ENCODE measurements at places on chromosomes 13 and 19.
A peak's percentile ranks its signal among the peaks of the same experiment; 100 is the strongest.

GRCh38 chr19:2927032-2927430 lies 17.7 kb downstream of the ZNF77 start:
- no peak for DNase-seq

- no peak for DNase-seq
These were observed 3.2 kb downstream of the NFIC start for GRCh38 chr19:3369337-3370213.

DNA sequence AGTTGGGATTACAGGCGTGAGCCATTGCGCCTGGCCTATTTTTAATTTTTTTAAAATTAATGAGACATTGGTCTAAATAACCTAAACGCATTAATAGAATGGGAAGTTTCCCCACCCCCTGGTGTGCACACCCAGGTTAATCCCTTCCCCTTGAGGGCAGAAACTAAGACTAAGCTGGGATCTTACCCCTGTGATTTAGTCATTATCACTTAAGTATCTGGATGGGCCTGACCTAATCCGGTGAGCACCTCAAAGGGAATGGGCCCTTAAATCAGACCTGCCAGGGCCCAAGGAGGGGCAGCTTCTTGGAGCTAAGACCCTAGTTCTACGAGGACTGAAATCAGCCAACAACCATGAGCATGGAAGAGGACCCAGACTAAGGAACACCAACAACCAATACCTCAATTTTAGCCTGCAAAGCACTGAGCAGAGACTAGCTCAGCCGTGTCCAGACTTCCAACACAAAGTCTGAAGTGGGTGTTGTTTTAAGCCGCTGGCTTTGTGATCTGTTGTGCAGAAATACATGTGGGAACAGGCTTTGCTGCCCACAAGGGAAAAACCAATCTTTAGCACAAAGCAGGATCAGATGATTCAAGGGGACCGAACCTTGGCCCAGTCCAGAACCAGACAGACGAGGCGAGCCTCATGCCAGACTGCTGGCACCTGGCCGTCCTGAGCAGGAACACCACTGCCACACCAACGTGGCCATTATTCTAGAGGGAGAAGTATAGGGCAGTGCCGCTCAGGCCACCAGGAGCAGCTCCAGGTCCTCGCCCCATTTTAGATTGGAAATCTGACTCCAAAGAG lies 7.1 kb downstream of the UBE2S start:
- DNase-seq, result no peak

DNA sequence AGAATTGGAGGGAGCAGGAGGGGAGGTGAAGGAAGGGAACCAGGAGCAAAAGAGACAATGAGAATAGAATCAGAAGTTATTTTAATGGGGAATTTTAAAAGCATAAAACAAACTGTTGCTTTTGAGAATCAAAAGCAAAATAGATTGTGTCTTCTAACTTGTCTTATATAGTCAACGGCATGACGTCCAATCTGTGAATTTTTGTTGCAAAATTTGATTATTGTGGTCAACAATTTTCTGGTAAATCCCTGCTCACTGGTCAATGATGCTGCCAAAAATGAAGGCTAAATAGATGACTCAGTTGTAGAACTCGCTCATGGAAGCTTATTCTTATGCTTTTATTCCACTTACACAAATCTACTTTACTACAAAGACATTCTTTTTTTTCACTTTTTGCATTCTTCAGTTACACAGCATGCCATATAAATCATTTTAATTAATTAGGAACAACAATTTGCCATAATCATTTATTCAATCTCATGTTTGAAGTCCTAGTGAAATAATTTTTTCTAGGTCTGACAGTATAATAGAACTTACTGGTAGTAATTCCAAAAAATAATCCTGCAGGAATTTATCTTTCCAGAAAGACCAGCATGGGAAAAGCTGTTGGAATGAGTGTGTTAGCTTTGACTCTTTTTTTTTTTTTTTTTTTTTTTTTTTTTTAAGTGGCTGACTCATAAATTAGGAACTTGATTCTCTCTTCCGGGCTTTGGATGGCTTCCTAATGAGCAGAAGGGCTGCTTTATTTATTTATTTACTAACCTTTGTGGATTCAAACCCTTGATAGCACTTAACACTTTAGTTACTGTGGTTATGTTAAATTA lies 256.9 kb downstream of the SPRY2 start:
- DNase-seq, result peak; percentile 34

- no peak for DNase-seq
These were observed 539.8 kb upstream of the PCDH9 start for GRCh38 chr13:67769987-67770341.

DNA sequence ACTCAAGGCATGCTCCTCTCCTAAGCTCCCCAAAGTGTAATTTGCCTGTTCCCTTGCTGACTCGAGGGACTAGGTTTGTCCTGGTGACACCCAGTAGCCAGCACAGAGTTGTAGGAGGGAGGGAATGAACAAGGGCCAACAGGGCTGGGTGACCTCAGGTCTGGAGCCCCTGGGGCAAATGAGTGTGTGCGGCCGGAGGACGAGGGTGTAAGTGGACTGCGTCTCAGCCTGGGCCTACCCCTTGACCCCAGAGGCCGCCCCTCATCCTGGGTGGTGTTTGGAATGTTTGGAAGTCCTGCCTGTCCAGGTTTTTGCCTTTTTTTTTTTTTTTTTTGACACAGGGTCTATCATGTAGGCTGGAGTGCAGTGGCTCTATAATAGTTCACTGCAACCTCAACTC lies 1.3 kb upstream of the ZNF653 start:
- no peak for DNase-seq

DNA sequence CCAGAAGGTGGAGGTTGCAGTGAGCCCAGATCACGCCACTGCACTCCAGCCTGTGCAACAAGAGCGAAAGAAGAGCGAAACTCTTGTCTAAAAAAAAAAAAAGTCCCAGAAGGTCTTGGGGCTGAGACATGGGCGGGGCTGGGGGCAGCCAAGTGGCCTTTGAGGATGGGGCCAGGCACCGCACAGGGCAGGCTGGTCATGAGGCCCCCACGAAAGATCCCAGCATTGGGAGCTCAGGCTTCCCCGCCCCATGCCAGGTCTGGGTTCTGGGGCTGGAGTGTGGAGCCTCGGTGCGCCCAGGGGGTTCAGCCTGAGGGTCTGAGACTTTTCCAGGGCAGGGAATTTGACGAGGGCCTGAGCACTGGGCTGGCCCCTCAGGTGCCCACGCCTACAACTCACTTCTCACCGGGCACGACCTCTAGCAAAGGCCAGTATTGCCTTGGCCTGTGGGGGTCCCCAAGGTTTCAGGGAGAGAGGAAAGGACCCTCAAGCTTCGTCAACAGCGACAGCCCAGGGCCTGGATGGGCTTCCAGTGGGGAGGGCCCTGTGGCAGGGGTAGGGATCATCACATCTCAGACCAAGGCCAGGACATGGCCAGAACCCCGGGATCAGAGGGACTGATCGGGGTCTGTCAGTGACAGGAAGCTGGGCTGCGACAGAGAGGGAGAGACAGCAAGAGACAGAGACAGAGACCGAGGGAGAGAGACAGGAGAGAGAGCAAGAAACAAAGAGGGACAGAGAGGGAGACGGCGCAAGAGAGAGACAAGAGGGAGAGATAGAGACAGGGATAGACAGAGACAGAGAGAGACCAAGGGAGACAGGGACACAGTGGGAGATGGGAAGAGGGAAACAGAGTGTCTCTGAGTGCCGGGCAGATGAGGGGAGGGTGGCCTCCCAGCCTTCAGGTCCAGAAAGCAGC lies 7.5 kb upstream of the MEX3D start:
- DNase-seq, result no peak
